ENCODE measurements at places on chromosomes 2 and 18.

DNA sequence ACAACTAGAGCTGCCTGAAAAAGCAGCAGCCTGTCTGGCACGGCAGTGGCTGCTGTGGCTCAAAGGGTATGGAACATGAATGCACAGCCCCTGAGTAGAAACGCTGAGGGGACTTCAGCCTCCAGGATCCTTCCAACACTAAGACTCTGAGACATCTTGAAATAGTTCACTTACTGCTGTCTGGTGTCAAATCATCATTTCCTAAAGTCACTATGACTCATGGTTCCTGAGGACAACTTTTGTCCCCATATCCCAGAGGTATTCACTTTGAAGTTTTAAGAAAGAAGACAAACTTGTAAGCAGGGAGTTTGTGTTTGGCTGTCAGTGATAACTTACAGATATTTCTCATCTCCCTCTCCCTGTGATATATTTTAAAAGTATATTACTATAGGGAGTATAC lies 33.3 kb upstream of the NEB start:
- DNase-seq = no peak

GRCh38 chr2:240419723-240420122 lies 15.7 kb upstream of the GPC1 start:
- no peak for DNase-seq

DNA sequence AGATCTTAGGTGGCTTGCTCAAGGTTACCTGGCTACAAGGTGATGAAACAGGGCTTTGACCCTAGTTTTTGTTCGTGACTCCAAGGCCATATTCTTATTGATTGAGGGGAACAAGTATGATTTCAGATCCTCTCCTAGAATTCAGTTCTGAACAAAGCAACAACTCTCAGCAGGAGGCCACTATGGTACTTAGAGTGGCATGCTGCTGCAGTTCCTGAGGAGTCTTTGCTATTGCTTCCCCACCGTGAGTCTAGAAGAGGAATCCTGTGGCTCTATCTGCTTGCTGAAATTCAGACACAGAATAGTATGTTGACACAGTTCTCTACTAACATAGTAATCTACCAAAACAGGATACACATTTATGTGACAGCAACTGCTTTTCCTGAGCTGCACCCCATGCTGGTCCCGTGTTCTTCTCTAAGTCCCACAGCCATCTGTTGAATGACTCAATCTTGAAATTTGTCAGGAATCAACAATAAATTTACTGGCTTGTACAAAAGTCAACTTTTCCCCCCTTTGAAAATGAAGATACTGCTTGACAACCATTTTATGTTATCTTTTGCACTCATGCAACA lies 4.1 kb downstream of the TGFBRAP1 start:
- no peak for DNase-seq

GRCh38 chr2:64330281-64331113 lies 123.5 kb upstream of the LGALSL start:
- DNase-seq = peak; percentile 41

GRCh38 chr18:61967252-61967891 lies 74.6 kb upstream of the RNF152 start:
- no peak for DNase-seq

GRCh38 chr2:232476791-232477190 lies 10.8 kb downstream of the ECEL1 start:
- DNase-seq = no peak

GRCh38 chr2:80199504-80199903 lies 105.0 kb downstream of the LRRTM1 start:
- no peak for DNase-seq

- DNase-seq = no peak
These were observed 1.4 kb downstream of the VRK2 start for GRCh38 chr2:58047961-58048360.

DNA sequence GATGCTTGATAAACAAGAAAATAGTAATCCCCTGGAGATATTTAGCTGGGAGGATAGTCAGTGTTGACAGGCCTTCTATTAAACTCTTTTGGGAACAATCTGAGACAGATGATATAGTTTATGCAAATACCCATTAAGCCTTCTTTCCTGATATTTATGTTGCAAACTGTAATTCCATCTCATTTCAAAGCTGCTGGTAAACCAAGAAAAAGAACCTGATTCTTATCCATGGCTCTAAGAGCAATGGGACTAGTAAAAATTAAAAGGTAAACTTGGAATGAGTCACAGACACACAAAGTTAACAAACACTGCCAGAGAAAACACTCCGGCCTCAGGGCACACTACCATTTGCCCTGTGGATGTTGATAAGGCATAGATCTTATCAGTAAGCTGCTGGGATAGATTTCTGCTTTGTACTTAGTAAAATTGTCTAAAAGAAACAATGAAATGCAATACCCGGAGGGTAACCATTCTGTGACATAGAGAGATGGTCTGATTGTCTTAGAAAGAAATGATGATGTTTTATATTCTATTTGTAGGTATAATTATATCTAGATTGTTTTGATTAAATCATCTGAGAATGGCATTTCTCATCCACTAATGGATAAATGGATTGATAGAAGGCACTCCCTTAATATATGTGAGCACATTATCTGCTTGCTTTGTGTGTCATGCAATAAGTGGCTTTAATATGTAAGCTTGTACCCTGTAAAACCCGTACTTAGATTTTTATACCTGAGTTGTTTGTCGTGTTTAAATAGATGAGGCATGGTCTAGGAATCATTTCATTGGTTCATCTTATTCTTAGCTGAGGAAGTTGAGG lies 13.2 kb downstream of the GALR1 start:
- no peak for DNase-seq

GRCh38 chr2:159054985-159055384 lies 86.5 kb downstream of the TANC1 start:
- no peak for DNase-seq

DNA sequence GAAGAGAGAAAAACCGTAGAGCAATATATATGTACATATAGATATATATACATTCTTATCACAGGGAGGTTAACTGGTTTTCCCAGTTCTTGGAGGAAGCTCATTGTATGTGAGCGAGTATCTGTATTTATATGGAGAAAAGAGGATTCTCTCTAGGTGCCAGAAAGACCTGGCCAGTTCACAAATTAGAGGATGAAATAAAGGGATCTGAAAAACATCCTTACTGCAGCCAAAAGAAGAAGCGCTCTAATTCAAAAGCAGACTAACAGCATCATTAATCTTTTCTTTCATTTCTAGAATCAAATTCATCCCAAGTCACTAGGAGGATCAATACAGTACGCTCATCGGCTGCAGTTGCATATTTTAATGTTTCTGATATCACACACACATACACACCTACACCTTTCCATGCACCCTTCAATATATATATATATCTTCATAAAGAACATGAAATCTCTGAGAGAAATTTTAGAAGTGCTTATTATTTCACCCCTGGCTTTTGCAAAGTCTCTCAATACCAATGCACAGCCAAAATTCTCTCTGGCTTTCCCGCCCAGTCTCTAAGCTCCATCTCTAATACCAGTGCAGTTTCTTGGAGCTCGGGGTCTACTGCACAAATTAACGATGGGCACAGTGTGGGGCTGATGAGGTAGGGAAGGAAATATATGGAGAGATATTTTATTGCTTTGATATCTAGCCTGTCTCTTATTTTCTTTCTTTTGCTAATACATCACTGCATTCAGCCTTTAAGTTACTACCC lies 731 bp downstream of the NRXN1 start:
- DNase-seq = no peak

DNA sequence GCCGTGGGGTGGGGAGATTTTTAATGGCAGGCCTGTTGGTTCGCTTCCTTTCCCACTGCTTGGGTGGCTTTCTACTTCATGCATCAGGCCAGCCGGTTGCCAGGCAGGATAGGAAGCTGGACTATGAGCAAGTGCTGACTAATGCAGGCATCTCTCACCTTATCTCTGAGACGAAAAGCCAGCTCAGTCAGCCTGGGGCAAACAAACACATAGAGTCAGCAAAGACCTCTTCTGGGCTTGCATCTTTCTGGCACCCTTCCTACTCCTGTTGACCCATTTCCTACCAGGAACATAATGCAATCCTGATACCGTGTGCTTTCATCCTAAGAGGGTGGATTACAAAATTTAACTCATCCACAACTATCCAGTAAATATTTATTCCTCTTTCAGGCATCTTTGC lies 416.6 kb upstream of the MEX3C start:
- DNase-seq = no peak

DNA sequence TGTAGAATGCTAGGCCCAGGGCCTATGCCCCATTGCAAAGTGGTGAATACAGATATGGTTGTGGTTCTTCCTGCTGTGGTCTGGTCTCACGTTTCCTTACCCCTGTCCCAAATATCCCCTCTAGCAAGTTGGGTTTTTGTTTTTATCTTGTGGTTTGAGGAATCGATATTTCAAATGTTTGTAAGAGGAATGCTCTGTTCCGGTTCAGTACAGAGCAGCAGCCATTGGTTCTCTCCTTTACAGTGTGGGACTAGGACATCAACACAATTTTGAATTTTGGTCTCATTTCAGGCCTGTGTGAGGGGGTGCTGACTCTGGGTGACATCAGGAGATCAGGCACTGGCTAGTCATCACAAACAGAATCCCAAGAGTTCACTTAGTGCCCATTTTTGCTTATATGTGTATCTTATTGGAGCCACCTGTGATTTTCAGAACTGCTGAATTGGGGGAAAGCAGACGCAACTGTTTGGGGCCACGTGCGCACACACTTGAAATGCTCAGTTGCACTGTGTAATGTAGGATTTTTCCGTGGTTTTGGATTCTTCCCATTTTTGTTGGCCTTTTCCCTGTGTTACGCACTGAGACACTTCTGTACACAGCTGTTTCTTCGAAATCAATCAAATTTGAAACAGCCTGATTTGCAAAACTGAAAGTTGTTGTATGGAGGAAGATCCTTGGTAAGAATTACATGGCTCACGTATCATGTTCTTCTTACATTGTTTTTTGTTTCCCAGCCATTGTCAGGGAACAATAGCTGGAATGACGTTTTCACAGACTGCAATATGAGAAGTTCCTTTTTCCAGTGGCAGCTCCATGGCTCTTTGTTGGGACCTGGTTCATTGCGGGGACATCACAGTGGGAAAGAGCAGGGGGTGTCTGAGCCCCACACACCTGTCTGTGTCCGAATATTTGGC lies 8.6 kb downstream of the SH3BP4 start:
- DNase-seq = no peak

DNA sequence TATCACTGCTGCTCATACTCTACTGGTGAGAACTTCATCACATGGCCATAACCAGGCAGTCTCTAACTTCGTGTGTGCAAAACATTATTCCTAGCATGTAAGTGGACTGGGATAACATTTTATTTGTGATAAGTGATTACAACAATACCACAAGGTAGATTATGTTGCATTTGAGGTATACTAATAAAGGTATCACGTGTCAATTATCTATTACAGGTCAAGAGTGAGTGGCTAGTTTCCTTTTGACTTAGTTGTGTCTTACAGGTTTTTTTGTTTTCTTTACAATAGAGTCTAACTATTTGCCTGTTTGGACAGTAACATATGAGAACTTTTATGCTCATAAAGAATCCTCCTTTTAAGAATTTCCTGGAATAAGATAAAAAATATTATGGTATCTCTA lies 67.2 kb upstream of the DSC1 start:
- DNase-seq = no peak

DNA sequence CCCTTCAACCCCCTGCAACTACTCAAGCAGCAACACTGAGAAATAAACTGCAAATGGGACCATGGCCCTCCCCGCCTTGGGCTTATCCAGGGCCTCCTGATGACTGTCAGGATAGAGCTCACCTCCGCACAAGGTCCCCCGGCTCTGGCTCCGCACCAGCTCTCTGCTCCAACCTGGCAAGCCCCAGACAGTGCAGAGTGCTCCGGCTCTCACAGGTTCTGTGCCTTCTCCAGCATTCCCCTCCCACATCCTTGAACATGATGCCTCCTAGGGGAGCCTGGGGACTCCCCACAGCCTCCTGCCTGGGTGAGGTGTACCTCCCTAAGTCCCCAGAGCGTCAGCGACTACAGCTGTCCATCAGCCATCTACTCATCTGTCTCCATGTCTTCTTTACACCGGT lies 26.7 kb upstream of the NPAS2 start:
- no peak for DNase-seq

- DNase-seq = no peak
These were observed 5.4 kb upstream of the CRYGC start for GRCh38 chr2:208134928-208135586.

DNA sequence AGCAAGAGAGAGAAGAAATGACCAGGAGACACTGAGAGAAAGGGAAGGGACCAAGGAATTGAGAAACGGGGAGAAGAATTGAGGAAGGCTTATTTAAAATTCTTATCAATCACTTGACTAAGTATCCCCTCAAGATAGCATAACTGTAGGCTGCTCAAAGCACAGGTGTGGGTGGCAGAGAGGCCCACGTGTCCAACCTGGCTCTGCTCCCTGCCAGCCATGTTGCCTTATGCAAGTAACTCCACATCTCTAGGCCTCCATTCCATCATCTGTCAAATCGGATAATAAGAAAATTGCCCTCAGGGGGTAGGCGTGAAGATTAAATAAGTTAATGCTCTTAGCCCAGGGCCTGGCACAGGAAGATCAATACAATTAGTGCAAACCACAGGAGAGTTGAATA lies 7.4 kb upstream of the NPAS2 start:
- no peak for DNase-seq

Data from DMS 273 treated with DMSO at 0.1 percent for 48 hours (cell line).